ENCODE measurements at places on chromosomes 3 and 15.

DNA sequence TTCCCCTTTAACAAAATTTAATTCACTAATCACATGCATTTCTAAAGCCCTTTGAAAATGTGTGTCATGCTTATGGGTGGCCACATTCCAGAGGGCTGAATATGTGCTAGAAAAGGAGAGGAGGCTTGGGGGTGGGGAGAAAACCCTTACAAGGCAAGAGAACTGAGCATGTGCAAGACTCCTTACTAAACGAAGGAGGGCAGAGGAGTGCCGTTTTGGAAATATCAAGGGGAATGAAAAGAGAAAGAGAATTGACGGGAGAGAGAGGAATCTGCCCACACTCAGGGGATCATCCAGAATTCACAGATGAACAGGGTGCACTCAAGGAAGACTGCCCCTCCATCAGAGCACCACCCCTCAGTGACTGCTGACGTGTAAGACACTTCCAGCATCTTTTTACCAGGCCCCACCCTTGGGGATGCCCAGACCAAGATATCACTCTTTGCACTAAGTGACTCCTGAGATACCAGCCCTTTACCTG lies 37.9 kb upstream of the TSC22D2 start:
- no peak for DNase-seq

DNA sequence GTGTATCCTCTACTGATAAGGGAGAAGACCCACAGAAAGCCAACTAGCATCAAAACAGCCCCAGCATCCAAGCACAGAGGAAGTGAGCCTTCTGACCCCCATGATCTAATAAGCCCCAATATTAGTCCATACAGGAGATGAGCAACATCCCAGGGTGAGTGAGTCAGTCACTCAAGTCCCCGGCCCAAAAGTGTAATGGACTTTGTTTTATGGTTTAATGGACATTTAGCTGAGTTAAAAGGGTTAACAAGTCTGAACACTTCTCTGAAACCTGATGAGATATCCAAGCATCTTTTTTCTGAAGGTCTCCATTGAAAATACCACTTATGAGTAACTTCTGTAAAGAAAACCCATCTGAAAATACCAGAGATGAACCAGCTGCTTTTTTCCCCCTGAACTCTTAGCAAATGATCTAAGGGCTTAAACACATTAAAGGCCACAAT lies 115.6 kb downstream of the GREM1 start:
- DNase-seq = no peak

- no peak for DNase-seq
Observed at GRCh38 chr15:88804257-88804656, 1.0 kb downstream of the ACAN start.

DNA sequence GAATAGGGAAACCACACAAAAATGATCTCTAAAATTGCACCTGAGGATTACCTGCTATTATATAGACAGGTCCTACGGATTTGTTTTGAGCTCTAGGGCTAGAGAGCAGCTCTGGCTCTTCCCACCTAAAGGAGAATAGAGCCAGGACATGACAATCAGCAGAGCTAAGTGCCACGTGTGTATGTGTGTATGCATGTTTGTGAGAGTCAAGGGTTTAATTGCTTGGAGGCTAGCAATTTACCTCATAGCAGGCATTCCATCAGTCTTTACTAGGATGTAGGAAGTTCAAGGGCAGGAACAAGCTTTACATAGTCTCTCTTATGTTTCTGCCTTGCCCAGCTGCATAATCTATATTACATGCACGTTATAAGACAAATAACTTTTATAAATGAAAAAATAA lies 498.2 kb downstream of the NSUN3 start:
- DNase-seq = no peak

DNA sequence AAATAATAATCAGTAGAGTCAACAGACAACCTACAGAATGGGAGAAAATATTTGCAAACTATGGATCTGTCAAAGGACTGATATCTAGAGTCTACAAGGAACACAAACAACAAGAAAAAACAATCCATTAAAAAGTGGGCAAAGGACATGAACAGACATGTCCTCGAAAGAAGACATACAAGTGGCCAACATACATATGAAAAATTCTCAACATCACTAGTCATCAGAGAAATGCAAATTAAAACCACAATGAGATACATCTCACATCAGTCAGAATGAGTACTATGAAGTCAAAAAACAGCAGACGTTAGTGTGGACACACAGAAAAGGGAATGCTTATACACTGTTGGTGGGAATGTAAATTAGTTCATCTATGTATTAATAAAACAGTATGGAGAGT lies 33.7 kb downstream of the SLC2A2 start:
- DNase-seq = no peak

- DNase-seq = no peak
Observed at GRCh38 chr15:90325726-90326125, 26.4 kb upstream of the ZNF774 start.

DNA sequence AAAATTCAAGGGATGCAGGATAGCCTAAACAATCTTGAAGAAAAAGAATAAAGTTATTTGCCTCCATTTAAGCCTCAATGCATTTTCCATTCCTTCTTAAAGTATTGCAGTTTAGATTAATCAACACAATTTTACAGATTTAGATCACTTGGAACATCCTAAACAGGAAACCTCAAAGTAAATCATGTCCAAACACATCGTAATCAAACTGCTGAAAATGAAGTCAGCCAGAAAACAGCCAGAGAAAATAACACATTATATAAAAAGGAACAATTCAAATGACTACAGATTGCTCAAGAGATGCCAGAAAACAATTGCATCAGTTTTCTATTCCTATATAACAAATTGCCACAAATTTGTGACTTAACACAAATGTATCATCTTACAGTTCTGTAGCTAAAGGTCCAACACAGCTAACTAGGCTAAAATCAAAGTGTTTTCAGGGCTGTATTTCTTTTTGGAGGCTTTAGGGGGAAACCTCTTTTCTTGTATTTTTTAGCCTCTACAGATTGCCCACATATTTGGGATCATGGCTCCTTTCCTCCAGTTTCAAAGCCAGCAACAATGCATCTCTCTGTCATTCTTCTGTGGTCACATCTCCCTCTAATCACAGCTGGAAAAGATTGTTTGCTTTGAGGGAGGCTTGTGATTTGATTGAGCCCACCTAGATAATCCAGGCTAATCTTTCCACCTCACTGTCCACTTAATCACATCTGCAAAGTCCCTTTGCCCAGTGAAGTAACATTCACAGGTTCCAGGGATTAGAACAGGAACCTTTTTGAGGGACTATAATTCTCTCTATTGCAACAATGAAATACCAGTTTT lies 543.3 kb upstream of the UBE2E2 start:
- DNase-seq = no peak

GRCh38 chr3:106473576-106474475 lies 605.0 kb upstream of the CBLB start:
- DNase-seq = no peak

- DNase-seq = no peak
Observed at GRCh38 chr15:64478863-64479262, 18.5 kb downstream of the ZNF609 start.

DNA sequence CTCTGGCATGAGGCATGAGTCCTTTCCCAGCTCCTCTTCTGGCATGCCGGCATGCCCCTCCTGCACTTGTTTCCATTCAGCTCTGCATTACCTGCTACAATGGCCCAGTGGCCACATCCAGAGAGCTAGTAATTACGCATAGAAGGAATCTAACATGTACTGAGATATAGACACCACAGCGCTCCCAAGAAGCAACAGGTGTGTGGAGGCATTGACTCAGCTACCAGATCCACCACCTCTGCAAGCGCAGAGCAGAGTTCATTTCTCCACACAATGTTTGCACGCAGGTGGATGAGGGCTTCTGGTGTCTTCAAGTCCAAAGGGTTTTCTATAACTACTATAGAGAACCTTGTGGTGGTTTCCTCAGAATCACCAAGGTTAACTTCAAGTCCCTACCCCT lies 4.2 kb downstream of the MOBP start:
- DNase-seq = no peak

DNA sequence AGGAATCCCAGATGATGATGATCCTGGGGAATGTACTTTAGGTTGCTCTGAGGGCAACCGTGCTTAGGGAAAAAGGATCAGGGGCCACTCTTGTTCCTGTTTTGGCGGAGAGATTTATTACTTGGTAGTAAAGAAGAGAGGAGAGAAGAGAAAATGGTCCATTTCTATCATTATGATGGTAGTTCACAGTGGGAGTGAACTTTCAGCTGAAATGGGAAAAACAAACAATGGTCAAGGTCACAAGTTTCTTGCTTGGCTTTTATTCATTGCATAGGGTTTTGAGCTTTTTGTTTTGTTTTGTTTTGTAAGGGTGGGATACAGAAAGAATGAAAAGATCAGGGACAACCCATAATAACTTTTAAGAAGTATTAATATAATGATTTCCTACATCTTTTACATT lies 7.7 kb upstream of the UMPS start:
- no peak for DNase-seq

- no peak for DNase-seq
Observed at GRCh38 chr3:45965253-45965652, 22.0 kb downstream of the CXCR6 start.

DNA sequence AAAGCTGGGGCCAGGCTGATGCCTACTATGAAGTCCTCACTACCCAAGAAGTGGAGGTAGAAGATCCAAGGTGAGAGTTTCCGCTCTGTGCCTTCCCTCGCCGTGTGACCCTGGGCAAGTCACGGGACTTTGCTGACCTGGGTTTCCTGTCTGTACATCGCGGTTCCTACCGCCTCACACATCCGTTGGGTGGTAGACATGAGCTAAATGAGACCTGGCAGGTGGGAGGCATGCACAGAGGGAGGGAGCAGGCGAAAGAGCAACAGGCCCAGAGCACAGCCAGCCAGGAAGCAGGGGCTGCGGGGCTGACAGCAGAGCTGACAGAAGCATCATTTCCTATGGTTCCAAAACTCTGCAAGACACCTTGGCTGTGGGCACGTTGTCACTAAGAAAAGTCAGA lies 157.3 kb upstream of the BHLHE40 start:
- DNase-seq = no peak

DNA sequence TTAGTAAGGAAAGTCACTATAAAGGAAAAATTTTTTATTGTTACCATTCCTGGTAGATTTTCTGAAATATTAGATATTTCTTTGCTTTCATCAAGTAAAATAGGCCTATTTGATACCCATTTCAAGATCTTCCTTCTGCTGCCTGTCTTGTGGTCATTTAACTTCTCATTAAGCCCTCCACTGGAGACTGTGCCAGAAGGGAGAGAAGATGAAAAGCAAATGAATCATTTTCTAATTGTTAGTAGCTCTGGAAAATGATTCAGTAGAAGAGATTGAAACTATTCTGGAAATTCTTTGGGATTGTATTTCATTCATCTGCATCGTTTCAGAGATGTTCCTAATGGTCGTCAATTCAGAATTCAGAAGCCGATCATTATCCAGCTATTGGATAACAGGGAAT lies 3.2 kb downstream of the KCTD6 start:
- DNase-seq = no peak

GRCh38 chr3:165403666-165404065 lies 207.5 kb upstream of the SLITRK3 start:
- no peak for DNase-seq

DNA sequence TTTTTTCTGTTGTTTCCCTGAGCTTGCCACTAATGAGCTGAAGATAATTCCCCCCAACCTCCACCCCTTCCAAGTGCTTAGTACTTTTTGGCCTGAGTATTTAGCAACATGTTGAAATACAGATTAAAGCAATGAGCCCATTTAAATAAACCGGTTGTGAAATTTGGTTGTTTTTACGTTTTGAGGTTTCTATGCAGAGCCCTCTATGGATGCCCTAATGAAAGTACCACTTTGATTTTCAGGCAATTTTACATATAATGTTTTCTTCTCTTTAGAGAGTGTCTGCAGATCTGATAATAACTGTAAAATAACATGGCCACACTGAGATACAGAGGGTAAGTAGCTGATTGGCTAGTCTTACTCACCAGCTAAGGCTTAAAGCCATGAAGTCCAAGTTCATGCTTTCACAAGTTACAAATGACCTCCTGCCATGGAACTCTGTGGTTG lies 139.4 kb upstream of the SLC7A14 start:
- no peak for DNase-seq
